Stimulated activated CD4-positive, alpha-beta T cell treated with anti-CD3 and anti-CD28 coated beads, Interleukin-1b, Interleukin-23, amount 100 ng/mL, for 1 hour (primary cell): ENCODE measurements at places on chromosomes 7 and 10.

- no peak for DNase-seq
Observed at GRCh38 chr10:91127341-91128082, 93.0 kb upstream of the PCGF5 start.

- no peak for DNase-seq
Observed at GRCh38 chr10:102599565-102600327, 44.5 kb upstream of the TRIM8 start.

DNA sequence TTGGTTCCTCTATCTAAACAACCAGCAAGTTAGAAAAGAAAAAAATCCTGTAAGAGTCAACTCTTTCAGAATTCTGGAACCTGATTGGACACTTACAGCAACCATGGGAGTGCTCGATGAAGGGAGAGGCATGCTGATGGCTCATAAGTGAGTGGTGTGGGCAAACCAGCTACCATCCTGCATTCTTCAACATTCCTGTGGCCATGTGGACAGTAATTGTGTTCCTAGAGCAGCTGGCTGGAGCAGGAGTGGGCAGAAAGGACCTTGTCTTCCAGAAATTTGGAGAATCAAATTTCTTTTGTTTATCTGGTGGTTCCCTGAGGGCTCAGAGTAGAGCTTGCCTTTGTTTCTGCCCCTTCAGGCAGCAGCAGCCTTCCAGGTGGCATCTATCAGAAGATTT, 22.5 kb upstream of the MYL7 start:
- DNase-seq = no peak

DNA sequence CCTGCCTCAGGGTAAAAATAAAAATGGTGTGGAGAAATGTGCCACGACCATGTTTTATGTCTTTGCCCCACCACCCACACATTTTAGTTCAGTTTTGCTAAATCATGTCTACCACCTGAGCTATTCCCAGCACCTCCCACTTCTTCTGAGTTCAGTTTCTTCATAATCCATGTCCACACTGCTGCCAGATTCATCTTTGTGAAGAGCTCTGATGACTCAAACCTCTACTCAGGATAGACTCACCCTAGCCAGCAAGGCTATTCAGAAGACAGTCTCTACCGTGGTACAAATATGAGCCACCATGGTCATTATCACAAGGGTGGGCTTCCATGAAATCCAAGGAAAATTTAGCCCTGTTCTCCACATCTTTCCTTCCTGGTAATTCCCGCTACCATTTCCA, 231.1 kb upstream of the PRKCQ start:
- DNase-seq = no peak

DNA sequence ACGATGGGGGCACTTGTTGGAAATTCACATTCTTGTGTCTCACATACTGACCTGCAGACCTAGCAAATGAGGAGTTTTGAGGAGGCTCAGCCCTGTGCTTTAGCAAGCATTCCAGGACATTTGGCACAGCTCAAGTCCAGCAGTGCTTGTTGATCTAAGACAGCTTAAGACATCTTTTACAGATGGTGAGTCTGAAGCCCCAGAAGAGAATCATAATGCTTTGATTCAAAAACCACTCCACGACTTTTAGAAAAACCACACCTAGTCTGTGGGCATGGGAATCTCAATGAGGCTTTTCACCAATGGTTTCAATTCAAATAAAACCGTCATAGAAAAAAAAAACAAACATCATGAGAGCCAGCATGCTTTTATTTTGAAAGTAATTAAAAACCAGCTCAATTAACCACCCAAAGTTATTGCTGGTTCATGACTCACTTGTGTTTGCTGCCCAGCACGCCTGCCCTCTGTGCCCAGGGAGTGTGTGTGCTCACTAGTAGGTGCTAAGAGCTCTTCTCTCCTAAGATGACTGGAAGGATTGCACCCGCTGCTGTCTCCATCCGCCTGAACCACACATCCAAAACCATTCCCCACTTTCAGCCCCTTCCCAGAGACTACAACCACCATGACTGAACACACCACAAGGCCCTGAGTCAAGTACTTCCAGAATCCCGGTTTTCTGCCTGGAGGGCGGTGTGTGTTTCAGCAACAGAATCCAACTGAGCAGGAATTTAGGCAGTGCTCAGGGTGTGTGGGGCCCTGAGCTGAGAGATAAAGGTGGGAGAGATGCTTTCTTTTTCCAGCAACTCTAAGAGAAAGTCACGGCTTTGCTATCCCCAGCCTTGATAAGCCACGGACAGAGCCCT, 130.2 kb upstream of the ADAM12 start:
- DNase-seq = no peak

- no peak for DNase-seq
Observed at GRCh38 chr7:23615331-23615730, 18.1 kb downstream of the CCDC126 start.

DNA sequence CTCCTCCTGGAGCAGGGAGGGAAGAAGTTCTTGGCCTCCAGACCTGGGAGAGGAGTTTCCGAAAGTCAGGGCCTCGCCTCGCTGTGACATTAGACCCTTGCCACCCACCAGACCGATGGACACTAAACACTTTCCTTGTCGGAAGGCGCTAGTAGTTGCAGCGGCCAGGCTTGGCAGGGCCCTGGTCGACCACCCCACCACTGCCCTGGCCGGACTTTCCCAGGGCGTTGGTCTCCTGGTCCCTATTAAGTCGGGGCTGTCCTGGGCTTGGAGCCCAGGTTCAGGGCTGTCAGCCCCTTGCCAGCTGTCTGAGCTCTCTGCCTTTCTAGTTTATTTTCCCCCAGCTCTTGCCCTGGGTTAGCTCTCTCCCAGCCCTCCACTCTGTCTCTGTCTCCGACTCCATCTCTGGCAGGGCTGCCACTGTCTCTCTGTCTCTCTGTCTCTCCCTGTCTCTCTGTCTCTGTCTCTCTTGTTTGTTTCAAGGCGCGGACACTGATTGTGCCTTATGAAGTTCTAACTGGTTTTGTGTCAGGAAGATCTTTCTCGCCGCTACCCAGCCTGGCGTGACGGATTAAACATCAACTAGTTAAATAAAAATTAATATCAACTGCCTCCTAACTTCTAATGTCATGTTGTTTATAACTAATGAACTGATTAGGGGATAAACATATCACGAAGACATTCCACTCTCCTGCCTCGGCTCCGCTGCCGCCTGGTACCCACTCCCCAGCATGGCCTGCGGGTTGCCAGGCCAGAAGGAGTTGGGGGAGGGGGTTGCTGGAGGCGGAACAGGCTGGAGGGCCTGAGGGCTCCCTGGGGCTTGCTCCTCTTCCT, 13.8 kb upstream of the PAX2 start:
- DNase-seq = no peak

DNA sequence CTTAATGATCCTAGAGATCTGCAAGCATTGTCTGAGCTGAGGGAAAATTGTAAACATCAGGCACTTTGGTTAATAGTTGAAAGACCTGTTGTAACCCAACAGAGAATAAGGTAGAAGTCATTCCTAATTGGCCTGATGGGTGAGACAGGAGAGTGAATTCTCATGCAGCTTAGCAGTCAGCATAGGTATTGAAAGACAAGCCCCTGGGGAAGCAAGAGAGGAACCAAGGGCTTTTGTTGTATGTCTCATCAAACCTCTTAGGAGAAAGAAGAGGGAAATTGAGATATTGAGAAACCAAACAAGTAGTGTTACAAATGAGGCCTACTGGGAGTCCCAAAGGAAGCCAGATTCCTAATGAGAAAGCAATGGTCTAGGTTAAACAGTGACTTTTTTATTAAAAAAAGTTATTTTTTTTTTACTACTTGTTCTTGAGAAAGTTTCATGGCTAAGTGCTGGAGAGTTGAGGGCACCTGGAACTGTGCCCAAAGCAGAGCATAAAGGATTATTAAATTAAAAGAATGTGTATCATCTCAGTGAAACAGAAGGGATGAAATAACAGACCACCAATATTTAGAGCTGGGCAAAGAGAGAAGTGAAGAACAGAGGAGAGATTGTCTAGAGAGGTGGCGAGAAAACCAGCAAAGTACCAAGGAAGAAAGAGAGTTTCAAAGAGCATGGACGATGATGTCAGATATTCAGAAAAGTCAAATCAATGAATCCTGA, 168.9 kb downstream of the CDK14 start:
- no peak for DNase-seq

DNA sequence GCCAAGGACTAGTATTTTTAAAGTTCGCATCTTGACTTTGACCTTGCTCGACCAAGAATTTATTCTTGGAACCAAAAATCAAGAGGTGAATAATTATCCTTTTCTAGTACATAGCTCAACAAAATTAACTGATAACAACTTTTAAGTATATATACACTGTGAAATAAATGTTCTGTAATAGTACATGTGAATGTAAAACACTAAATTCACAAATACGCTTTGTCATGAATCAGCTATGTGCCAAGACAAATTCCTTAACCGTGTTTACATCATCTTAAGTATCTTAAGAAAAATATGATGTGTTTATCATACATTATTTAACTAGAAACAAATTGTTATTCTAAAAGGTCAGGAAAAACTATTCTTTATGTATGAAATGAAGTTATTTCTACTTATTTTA, 83.3 kb downstream of the CUL2 start:
- DNase-seq = no peak

GRCh38 chr7:123366626-123367025, 166.9 kb upstream of the SLC13A1 start:
- no peak for DNase-seq

DNA sequence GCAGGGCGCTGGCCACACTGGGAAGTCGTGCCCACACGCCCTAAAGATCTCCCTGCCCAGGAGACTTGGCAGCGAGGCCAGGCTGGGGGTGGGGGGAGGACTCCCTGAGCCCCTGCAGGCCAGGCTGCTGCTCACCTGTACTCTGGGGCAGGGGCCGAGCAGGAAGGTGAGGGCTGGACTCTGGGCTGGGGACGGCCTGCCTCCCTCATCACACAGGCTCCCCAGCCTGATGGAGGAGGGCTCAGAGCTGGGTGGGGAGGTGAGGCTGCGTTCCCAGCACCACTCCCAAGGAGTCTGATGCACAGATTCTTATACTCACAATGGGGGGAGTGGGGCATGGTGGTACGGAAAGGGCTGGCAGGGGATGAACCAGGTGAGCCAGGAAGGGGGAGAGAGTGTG, 71.2 kb downstream of the ELFN1 start:
- DNase-seq = no peak

DNA sequence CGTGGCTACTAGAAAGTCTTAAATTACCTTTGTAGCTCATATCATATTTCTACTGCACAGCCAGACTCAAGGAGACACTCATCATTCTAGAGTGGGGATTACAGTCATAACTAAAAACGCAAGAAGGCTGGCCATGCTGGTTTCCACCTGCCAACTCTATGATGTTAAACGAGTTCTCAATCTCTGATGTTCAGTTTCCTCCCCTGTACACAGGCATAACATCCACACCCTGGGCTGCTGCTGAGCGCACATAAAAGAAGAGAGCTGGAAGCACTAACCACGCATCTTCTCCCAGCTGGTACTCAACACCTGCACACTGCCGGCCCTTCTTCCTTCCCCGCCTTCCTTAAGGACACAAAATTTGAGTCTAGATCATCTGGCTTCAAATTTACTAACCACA, 60.5 kb downstream of the SORBS1 start:
- DNase-seq = no peak

DNA sequence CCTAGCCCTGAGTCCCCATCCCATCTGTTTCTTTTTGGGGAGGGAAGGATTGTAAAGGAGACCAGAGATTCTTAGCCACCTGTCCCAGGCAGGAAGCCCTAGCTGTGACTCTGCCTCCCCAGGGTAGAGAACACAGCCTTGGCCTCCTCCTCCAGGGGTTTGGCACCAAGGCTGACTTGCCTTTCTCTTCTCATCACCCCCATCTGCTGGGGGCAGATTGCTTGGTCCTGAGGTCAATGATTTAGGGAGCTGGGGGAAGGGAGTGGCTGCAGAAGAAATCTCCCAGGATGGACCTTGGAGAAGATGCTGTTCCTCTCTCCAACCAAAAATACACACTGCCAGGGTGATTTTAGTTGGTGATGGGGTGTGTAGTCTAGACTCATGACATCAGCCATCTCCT, 2.6 kb upstream of the MNX1 start:
- DNase-seq = no peak

GRCh38 chr7:15947754-15948153, 261.3 kb upstream of the MEOX2 start:
- no peak for DNase-seq

DNA sequence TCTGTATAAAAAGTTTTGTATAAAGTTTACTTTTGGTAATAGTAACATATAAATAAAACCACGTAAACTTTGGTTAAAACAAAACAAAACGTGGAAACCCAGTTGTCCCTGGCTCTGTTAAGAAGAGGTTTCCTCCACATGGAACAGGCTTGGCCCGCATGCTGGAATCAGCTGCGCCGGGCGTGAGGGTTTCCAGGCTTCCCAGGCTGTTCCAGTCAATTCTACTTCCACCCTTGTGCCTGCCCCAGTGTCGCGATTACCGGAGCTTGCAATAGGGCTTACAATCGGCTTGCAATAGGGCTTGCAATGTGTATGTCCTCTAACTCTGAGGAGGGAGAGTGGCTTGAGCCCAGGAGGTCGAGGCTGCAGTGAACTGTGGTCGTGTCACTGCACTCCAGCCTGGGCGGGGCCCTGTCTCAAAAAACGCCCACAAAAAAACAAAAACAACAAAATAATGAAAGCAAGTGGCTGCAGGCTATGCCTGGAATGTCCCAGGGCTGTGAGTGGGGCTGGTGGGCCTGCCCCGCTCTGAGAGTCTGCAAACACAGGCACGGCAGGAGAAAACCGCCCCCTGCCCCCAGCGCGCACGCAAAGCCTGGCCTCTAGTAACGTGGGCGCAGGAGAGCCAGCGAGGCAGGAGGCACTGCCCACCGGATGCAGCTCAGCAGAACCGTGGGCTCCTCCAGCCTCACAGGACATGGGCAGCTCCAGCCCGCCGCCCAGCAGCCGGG, 16.3 kb downstream of the CYP2W1 start:
- no peak for DNase-seq

DNA sequence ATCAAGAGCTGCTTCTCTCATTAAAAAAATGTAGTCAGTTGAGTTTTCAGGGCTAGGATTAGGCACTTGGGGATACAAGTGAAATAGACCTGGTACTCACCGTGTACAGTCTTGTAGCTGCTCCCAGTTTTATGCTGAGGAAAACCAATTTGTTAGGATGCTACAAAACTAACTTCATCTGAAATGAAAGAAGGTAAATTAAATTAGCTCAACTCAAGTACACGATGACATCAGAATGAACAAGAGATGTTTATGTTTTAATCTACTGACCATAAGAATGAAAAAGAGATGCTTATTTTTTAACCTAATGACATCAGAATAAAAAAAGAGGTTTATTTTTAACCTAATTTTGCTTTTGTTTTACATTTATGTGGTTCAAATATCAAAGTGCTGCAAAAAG, 73.7 kb downstream of the AP3M1 start:
- DNase-seq = no peak

DNA sequence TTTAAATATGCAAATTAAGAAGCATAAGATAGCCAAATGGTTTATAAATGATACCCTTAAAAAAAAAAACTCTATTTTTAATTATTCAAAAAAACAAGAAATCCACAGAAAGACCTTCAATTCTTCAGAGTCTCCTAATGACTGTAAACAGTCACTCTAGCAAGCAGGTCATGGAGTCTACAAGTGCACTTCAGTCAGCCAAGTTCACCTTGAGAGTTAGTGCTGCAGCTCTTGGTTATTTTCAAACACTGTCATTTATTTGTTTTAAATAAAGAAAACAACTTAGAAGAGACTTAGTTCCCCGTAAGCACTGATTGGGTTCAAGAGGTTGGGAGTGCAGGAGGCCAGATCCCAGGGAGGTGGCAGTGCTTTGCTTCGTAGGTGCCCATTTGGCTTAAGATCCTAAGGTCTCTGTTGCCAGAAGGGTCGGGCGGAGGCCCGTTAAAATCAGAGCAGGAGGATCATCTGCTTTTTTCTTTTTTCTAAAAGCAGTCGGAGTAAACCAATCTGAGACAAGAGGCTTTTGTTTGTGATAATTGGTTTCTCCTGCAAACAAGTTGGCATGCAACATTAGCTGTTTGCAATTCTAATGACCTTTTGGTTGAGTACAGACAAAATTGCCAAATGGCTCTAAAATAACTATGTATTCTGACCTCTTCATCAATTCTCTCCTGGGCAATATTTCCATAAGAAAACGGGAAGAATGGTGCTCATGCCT, 86.4 kb upstream of the ELMO1 start:
- DNase-seq = no peak
